Activated CD4-positive, alpha-beta T cell treated with anti-CD3 and anti-CD28 coated beads, Interleukin-2, amount 10 ng/mL, durations not matched to agents 7 days and 5 days (primary cell): ENCODE measurements at places on chromosomes 2 and 18. TPM values are rescaled to one million over a fixed set of nuclear protein-coding genes. Genes with fewer than 3 reads are reported as not detected.

- peaks cover 2% of the 10 kb centered on the region for H3K4me1 ChIP-seq
- no peak overlapping the region for H3K27ac ChIP-seq
- DNase-seq = no peak
- H3K36me3 ChIP-seq = no peaks in the 10 kb centered on the region
These were observed 29.9 kb downstream of the ABCB11 start for GRCh38 chr2:169001116-169001815.

The CPO gene
- total RNA-seq = not detected

The SLC4A3 gene
- total RNA-seq = not detected

The HK2 gene
- total RNA-seq = 29.6 TPM

The PRSS56 gene
- not detected for total RNA-seq

- H3K27me3 ChIP-seq = no peaks in the 10 kb centered on the region
- H3K27ac ChIP-seq = no peak overlapping the region
- H3K36me3 ChIP-seq = peaks cover 17% of the 10 kb centered on the region
- H3K4me1 ChIP-seq = peaks cover 9% of the 10 kb centered on the region
- no peak for DNase-seq
These were observed 16.6 kb upstream of the PSME4 start for GRCh38 chr2:53987336-53987921.

The HAUS1 gene
- total RNA-seq = 57.9 TPM

DNA sequence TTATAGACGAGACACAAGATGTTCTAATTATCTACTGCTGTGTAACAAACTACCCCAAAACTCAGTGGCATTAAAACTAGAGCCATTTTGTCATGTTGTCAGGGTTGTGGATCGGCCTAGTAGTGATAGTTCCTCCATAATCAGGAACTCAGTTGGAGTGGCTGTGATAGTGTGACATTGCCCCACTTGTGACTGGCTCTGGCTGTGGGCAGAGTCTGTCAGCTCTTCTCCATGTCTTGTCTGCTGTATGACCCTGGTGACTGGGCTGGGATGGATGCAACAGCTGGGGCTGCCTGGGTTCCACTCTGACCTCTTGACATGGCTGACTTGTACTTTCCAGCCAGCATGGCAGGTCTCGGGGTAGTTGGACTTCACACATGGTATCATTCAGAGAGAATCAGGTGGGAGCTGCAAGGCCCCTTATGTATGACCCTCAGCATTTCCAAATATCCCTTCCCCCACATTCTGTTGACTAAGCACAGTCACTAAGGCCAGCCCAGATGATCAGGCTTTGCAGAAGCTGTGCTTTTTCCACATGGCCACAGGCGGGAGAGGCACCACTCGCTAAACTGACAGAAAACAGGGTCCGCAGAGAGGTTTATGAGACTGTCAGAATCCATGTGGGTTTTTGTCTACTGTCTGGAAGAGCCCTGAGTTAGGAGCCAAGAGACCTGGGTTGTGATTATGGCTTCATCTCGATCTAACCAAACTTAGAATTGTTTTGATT lies 50.3 kb downstream of the SETBP1 start:
- no peak for DNase-seq
- peaks cover 52% of the 10 kb centered on the region for H3K27me3 ChIP-seq
- H3K27ac ChIP-seq = no peak overlapping the region
- peaks cover 63% of the 10 kb centered on the region for H3K4me1 ChIP-seq
- H3K4me3 ChIP-seq = no peak overlapping the region
- peaks cover 13% of the 10 kb centered on the region for H3K36me3 ChIP-seq

The MREG gene
- total RNA-seq = 9.0 TPM
